Activated T-cell treated with anti-CD3 and anti-CD28 coated beads for 1 hour (primary cell): ENCODE measurements at places on chromosomes 4 and X.

DNA sequence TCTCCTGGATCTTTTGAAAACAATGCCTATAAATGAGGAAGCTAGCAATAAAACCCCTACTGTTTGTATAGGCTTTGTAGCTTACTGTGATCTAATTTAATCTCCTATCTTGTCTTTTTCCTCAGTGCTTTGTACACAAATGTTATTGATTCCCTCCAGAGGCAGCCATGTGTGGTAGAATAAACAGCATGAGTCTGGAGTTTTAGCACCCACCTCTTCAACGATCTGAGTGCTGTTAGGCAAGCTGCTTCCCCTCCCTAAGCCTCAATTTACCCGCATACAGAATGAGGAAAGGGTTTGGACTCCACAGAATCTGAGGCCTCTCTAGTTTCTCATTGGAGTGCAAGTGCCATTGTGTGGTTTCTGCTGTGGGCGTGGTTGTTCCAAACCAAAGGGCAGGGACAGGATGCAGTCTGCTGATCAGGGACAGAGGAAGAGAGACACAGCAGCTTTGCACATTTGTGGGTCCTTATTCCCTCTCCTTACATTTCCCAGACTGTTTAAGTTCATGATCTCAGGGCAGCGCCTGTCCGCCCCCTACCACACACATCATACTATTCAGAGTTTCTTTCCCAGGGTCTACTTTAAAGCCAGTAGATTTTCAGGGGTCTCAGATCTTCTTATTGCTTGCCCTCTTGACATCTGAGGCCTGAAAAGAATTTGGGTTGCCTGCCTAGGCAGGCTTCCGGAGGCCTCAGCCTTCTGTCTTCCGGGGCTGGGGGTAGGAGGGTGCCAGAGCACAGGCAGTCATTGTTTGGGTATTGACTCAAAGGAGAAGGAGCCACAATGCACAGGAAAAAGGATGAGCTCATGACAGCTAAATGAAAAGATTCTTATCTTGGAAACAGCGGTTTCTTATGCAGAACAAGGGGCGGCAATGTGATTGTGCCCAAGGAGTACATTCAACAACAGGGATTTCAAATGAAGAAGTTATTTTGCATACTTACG, 114.9 kb upstream of the TEX13D start:
- peak; percentile 38 for DNase-seq

DNA sequence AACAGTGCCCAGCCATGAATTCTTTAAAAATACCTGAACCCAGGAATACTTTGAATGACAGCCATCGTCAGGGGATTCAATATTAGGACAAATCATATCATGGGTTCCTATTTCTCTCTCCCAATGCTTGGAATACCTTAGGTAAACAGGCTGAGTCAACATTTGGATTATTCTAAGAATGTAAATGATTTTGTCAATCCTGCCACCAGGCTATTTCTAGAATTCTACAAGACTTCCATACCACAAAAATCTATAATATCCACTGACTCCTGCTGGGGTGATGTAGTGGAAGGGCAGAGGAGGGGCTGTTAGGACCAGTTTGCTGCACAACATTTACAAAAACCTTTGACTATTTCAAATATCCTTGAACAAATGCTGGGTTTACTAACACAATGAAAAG, 65.2 kb downstream of the IGFBP7 start:
- DNase-seq = no peak

DNA sequence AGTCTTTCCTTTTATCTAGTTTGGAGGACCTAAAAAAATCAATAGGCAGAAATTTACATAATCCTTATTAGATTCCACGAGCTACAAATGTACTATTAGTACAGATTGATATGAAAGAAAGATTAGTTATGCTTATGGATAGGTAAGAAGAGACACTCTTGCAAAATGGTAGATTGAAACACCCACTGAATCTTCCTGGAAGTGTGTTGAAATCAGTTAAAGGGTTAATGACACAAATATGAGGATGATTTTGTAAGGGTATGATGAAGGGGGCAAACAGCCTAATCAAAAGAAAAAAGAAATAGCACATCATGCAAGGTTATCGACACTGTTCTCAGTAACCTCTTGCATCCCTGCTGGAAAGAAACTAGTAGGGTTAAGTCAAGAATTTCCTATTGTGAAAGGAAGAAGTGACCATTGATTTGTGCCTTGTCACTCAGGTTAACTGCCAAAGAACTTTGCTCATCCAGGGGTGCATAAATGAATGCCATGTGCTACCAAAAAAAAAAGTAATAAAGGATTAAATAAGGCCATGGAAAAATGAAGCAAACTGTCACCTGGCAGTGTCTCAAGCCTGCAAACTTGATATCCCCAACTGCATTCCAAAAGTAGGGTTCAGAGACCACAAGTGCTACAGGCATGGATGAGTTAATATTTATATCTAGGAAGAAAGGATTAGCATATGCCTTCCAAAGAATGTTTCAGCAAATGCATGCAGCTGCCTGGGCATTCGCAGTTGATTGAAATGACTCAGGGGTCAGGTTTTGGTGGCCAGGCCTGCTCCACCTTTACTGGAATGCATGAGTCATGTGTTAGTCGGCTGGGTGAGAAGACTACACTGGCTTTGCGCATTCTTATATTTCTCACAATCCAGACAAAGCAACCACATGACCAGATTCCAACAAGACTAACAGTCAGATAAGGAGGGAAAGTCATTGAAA, 78.3 kb upstream of the ATXN3L start:
- no peak for DNase-seq

- no peak for DNase-seq
Measured at GRCh38 chr4:147969573-147970385, 237.9 kb downstream of the ARHGAP10 start.

DNA sequence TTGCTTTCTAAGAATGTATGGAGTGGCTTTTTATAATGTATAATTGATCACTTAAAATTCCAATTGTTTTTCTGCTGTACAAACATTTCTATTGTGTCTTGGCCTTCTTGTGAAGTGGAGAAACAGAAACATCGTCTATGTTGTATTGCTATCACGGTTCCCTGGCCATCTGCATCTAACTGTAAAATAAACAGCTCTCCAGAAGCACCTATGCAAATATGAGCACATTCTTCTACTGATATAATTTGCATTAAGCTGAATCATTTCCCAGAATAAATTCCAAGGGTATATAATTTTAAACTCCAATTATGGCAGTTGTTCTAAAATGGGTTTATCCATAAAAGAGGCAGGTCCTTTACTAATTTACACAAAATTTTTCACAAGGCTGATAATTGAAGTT, 261.6 kb upstream of the STS start:
- no peak for DNase-seq

- no peak for DNase-seq
Measured at GRCh38 chr4:109977854-109978501, 65.3 kb downstream of the EGF start.

GRCh38 chr4:53962516-53963225, 101.7 kb downstream of the CHIC2 start:
- DNase-seq = no peak

GRCh38 chrX:23228950-23229448, 105.7 kb upstream of the PTCHD1 start:
- DNase-seq = no peak

DNA sequence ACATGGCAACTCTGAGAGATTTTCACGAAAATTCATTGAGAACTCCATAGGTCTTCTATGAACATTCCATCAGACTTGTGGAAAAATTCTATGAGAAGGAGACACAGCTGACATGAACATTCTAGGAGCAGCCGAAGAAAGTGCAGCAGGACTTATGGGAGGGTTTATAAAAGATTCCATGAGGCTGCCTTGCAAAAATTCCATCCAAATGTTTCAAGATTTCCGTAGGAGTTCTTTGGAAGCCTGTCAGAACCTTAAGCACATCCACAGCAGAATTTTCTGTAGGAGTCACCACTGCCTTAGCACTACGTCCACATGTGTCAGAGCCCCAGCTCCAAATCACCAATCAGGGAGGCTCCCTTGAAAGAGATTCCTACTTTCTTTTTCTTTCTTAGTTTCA, 67.0 kb upstream of the MSX1 start:
- DNase-seq = no peak

DNA sequence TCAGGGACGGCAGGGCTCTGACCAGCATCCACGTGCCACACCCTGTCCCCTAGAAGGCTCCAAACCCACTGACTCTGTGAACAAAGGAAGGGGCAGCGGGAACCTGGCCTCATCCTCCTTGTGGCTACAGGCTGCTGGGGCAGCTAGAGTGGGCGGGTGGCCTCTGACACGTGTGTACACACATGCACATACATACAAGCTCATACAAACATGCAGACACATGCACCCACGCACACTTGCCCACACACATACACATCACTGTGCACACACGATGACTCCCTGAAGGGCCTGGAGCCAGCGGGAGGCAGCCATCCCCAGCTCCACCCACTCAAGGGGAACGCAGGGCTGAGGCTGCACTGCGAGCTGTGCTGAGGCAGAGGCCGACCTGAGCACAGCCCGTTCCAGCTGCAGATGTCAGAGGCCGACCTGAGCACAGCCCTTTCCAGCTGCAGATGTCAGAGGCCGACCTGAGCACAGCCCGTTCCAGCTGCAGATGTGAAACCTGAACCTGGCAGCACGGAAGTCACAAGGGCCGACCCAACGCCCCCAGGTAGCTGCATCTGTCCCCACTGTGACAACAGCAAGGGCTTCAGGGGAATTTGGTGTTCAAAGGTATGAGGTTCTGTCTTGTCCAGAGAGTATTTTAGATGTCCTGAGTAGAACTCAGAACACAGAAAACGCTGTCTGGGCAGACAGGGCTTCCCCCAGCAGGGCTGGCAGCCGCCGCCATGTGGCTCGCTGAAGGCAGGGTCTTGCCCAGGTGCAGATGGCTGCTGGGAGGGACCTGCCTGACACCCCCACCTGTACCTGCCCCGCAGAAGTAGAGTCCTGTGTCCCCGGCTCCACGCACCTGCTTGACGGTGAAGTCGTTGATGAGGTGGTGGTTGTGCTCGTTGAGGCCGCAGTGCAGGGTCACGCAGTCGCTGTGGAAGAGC, 33.5 kb downstream of the CTBP1 start:
- DNase-seq = no peak

DNA sequence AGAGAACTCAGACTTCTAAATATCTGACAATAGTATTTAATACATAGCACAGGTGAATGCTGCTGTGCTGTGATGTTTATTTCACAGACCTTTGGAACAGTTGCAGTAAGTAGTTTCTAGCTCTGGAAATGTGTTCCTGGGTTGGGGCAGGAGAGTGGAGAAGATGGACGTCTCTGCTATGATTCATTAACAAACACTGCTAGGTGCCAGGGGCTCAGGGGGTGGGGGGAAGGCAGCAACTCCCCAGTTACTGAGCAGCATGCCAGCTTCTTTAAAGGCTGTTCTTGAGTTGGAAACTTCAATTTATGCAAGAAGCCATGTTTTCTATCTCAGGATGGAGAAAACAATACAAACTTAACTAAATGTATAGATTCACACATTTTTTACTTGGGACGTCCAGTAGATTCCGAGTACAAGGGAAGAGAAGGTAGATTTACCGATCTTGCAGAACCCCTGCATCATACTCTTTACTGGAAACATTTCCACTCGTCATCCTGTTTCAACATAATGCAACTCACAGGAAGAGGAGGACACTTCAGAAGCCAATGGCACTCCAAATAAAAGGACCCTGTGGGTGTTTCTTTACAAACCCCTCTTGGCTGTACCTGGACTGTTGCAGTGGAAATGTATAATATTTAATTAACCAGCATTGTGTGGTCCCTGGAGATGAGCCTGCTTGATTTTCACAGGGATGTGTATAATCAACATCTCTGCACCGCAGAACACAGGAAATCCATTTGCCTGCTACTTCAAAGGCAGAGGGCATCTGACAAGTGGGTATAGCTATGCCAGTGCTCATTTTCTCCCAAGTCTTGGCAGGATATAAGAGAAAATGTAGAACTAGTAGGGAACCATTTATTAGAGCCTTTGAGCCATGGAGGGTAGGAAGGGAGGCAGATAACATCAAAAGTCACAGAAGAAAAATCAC, 171.4 kb downstream of the SH3KBP1 start:
- DNase-seq = no peak

- no peak for DNase-seq
Measured at GRCh38 chrX:50644496-50644895, 169.5 kb downstream of the SHROOM4 start.

DNA sequence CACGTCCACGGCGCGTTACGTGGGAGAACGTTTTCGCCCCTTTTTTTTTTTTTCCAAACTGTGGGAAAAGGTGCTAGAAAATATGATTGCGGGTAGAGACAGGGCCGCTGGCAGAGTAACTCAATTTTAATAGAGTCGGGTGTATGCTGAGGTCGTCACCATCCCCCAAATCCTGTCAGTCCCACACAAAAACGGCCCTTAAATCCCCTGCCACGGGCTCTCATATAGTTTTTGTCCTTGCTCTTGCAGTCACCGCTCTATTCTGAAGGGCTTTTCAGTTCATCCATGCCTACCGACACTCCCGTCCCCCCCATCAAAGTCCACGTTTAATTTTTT, 796 bp upstream of the MED14 start:
- DNase-seq = no peak

GRCh38 chr4:40672528-40673522, 43.2 kb upstream of the RBM47 start:
- DNase-seq = no peak

- peak; percentile 42 for DNase-seq
Measured at GRCh38 chrX:40152173-40152711, 54.5 kb upstream of the BCOR start.

DNA sequence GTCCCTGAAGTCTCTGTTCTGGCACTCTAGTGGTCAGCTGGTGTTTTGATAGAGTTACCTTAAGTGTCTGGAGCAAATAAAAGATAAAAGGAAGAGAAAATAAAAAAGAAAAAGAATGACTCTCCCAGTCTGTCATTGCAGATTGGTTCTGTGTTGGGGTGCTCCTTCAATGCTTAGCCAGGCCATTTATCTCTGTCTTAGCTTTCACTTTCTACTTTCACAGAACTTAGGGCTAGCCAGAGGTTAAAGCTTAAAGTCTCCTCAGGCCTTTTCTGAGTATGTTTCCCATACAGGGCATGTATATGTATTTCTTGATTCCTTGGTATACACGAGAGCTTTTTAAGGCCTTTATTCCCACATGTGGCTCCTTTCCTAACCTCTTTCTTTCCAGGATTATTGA, 83.1 kb upstream of the TEX13D start:
- DNase-seq = no peak

DNA sequence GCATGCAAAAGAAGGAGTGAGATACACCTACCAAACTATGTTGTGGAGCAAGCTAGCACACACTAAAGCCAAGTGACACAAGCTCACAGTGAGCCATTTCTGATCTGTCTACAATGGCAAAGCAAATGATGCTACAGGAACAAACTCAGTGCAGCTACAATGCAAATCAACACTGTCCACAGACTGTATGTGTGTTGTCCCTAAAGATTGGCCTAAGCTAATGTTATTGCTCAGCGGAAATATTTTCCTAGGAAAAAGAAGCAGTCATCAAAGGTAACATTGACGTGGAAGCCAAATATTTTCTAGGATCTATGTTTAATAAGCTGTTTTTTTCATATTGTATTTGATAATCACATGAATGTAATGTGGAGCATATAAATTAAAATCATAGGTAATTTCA, 34.7 kb upstream of the HPGDS start:
- DNase-seq = no peak
